ENCODE measurements at places on chromosomes 5 and 9.

DNA sequence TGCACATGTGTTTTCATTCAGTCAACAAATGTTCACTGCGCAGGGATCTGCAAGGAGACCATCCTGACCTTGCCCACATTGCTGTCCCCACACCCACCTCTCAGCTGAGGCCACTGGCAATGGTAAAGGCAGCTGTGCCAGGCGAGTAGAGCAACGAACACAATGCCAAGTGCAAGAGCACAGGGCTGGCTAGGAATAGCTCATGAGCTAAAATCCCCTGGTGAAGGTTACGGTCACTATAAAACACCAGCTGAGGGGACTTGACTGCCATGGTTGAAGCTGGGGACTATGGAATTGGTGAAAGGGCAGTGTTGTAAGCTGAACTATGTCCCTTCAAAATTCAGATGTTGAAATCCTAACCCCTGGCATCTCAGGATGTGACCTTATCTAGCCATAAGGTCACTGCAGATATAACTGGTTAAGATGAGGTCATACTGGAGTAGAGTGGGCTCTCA, 96.1 kb downstream of the OTULIN start:
- no peak for DNase-seq

- no peak for DNase-seq
These were observed 251.9 kb upstream of the CDH12 start for GRCh38 chr5:23105021-23105420.

GRCh38 chr5:122940890-122941289, 95.5 kb downstream of the SNX24 start:
- no peak for DNase-seq

- no peak for DNase-seq
These were observed 1.0 kb upstream of the EFNA5 start for GRCh38 chr5:107671742-107672210.

GRCh38 chr5:12258549-12258948, 354.3 kb upstream of the CTNND2 start:
- no peak for DNase-seq

DNA sequence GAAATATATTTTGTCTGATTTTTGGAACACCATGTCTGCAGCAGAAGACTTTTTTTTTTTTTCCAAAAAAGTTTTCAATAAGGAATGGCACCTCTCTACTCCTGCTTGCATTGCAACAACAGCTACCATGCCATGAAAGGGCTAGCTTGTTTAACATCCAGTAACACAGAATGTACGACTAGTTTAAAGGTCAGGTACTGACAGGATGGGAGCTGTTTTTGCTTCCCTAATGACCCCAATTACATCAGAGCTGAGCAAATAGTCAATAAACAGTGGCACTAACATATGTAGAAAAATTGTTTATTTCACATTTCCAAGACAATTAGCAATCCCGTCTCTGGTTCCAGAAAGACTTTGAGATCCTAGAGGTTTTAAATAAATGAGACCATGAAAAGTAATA, 693.8 kb downstream of the NR2F1-AS1 start:
- no peak for DNase-seq

DNA sequence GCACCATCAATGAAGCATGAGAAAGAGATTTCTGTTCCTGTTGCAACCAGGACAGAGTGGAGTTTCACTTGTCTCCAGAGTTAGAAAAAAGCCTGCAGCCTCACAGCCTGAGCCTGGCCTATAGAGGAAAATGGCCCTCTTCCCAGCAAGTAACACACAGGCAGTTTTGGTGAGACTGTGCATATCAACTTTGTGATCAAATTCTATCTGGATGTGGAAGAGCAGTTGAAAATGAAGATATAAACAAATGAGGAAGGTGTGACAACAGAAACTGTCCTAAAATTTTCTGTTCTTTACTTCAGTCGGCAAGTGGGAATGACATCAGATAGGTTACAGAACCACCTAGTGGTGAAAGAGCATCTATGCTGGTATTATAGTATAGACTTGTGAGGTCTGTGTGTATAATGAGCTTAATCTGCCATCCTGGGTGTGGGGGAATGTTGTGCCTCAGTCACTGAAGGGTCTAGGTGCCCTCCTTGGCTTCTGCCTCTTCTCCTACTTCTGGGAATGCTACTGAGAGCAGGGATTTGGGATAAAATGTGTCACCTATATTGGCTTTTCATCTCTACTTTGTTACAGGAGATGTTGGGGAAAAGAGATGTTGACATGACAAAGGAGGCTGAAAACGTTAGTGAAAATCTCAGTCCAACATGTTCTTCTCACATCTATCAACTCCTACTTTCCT, 28.2 kb downstream of the YIPF5 start:
- no peak for DNase-seq

GRCh38 chr5:175387144-175387543, 56.8 kb downstream of the DRD1 start:
- no peak for DNase-seq

DNA sequence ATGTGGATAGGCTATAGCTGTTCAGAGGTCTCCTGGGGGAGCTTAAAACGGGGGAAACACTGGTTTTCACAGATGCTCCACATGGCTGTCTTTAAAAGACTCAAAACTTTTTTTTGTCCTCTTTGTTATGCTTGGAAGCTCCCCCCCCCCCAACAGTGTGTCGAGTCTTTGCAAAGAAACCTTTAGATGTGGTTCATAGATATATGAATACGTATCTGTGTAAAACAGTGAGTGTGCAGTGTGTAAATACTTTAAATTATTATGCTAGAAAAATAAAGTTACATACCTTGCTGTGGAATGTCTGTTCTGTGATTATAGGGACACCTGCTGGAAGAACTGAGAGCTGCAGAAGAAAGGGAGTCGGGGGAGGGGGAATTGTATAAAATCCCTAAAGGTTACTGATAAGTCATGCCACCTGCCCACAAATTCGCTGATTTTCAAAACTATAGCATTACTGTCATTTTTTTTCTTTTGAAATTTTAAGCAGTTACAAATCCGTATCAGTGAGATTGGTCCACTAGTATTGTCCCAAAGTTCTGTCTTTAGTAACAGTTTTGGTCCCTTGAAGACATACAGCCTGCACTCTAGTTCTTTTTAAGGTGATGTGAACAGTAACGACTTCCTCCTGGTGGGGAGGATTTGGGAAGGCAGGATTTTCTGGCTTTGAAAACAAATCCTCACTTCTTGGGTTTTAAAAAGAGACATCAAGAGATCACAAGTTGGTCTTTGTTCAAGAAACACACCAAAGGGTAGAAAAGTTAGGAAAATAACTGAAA, 22.9 kb downstream of the RGMB start:
- DNase-seq = no peak

GRCh38 chr5:118371973-118372831, 616.1 kb downstream of the DTWD2 start:
- no peak for DNase-seq
